NCI-H1105 treated with DMSO at 0.1 percent for 48 hours (cell line): ENCODE measurements at places on chromosomes 6 and 20.

GRCh38 chr20:56624786-56625681 lies 4.1 kb upstream of the TFAP2C start:
- no peak for DNase-seq

DNA sequence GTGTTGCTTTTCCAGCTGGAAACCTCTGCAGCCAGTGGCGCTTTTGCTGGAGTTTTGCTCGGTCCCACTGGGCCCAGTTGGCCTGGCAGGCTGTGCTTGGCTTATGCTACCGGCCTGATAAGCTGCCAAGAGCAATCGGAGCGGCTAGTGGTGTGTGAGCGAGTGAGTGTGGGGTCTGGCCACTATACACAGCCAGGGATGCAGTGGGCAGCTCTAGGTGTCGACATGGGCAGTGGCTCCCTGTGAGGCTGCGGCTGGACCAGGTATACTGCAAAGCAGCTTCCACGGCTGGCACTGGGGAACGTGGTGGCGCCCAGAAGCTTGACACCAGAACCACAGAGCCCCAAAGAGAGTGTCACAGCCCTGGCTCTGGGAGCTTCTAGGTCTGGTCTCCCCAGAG lies 996.5 kb downstream of the GRIK2 start:
- no peak for DNase-seq

DNA sequence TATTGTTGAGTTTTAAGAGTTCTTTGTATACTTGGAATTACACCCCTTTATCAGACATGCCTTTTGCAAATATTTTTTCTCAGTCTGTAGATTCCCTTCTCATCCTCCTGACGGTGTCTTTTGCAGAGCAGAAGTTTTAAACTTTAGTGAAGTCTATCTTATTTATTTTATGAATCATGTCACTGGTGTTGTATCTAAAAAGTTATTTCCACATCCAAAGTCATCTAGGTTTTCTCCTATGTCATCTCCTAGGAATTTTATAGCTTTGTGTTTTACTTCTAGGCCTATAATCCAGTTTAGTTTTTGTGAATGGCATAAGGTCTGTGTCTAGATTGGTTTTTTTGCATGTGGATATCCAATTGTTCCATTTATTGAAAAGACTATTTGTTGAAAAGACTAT lies 271.3 kb downstream of the KIF16B start:
- no peak for DNase-seq

- DNase-seq: no peak
These were observed 108.1 kb downstream of the TRMT11 start for GRCh38 chr6:126094411-126094810.

DNA sequence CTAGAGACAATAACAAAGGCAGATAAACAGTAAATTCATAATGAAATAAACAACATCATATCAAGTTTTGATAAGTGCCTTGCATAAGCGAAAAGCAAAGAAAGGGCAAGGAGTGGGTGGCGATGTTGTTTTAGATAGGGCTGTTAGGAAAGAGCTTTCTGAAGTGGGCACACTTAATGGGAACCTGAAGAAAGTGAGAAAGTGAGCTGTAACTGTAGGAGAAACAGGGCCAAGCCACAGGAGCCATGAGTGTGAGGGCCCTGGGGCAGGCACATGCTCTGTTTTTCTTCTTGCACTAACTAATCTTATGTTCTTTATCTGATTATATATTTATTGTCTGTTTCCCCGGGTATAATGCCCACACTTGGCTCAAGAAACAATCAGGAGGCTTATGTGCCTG lies 193.4 kb upstream of the SUPT3H start:
- no peak for DNase-seq

DNA sequence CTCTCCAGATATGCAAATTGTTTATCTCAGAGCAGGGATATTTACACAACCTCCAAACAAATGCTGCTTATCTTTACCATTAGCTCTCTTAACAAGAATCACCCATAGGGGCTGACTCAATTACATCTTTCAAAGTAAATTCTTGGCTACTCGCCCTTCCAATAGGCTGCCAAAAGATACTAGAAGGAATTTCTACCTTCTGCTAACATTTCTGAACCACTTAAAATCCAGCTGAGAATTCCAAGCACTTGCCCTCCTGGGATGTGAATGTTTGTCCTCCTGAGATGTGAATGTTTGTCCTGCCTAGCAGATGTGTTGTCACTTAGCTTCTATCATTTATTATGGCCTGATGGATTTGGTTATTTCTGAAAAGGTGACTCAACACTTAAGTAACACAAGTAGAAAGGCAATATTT lies 388.0 kb downstream of the GJA1 start:
- DNase-seq: no peak

DNA sequence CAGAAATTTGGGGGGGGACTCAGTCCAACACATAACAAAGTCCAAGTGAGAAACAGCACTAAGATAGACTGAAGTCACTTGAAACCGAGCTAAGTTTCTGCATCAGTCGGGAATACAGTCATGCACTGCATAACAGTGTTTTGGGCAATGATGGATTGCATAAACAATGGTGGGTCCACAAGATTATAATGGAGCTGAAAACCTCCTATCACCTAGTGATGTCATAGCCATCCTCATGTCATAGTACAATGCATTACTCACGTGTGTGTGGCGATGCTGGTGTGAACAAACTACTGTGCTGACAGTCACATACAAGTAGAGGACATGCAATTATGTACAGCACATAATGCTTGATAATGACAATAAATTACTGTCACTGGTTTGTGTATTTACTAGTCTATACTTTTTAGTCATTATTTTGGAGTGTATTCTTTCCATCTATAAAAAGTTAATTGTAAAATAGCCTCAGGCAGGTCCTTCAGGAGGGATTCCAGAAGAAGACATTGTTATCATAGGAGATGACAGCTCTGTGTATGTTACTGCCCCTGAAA lies 154.5 kb upstream of the ECI2 start:
- no peak for DNase-seq

DNA sequence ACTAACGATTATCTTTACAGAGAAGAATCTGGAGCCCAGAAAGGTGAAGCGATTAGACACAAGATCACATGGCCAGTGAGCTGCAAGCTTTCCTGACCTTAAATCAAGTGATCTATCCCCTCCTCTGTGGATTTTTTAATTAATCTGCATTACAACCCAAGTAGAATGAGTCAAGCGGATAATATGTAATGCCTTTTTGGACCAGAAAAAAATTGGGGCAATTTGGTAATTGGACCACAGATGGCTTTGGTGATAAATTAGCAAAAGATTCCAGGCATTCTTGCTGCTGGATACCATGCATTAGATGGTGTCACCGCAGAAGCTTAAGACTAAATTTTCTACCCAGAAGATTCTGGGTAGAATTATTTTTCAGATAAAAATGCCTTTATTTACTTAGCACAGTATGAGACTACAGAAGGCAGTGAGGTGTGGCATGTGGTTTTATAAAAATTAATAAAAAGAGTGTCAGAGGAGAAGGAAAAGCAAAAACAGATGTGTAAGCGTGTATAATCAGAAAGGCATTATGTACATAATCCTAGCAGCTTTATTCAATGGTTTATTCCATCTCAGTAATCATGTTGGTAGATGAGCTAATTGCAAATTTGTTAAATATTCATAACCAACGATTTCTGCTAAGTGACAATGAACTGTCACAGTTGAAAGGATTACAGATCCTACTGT lies 53.9 kb upstream of the PCSK2 start:
- DNase-seq: no peak

DNA sequence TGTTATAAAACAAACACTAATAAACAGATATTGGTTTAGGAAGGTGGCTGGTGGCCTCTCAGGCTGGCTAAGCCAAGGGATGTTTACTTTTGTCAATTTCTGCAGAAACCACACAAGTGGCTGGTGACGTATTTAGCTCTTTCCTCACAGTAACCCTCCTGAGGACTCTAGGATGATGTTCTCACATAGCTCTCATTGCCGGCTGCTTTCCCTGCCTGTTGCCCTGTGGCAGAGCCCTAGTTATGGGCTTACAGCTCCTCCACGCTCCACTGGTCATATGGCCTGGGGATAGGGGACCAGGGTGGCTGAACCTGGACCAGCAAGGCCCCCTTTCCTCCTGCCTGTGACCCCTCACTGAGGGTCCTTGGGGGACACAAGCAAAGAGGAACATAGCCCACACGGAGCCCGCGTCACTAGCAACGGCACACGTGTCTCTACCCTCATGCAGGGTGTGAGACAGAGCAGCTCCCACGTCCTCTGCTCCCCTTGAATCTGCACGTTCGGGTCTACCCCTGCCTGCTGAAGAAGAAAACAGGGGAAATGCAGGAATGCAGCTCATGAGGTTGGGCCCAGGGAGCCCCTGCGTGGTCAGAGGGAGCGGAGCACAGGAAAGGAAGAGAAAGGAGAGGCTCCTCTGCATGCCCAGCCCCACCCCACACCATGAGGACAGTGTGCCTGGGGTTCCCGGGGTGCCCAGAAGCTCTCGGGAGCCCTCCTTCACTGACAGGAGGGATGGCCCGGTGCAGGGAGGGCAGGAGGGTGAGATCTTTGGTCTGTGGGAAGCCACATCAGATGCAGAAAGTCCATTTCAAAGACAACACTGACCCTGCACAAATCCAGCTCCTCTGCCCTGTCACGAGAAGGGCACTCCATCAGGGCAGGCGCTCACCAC lies 13.9 kb downstream of the RAMACL start:
- no peak for DNase-seq

DNA sequence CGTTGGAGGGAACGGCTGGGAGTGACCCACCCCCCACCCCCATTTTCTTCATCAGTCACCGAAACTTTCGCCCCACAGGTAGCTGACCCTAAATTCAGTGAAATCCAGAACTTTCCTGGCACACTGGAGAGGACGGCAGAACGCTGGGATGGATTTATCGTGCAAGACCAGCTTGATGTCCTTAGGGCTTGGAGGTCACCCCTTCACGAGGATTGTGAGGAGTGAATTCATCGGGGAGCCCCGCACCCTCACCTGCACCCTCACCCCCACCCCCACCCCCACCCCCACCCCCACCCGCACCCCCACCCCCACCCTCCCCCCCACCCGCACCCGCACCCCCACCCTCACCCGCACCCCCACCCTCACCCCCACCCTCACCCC lies 13.3 kb upstream of the TCFL5 start:
- no peak for DNase-seq
